ENCODE measurements at places on chromosomes 13 and 19.

- no peak for DNase-seq
Measured at GRCh38 chr13:53447863-53448262, 419.2 kb downstream of the OLFM4 start.

DNA sequence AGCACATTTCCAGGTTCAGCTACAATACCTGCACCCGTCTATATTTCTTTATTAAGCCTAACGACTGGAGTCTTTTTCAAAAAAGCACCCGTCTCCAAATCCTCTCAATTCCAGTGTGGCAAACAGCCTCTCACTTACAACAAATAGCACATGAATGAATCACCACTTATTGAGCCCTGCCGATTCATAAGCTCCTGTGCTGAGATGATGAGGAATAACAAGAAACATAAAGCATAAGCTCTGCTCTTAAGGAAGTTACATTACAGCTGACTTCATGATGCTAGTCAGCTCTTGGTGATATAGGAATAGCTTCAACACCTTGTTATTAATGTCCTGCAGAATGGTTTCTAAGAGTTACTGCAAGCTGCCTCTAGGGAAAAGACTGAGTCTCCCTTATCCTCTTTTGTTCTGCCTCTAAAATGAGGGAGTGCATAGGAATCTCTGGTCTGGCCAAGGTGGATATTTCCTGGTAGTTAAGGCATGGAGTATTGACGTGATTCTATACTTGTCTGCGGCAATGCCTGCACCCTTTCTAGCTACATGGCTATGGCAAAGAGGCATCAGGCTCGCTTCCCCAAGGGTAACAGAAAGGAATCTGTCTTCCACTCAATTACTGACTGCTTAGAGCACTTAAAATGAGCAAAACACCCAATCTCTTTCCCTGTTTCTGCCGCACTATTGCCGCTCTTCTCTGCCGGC lies 195.7 kb downstream of the KLF12 start:
- peak; percentile 49 for DNase-seq

GRCh38 chr13:111115061-111115964 lies at the start of gene ARHGEF7:
ARHGEF7 (plus strand) TSS chr13:111115310; CDS start chr13:111115527, 217 bp downstream.
- DNase-seq = no peak

DNA sequence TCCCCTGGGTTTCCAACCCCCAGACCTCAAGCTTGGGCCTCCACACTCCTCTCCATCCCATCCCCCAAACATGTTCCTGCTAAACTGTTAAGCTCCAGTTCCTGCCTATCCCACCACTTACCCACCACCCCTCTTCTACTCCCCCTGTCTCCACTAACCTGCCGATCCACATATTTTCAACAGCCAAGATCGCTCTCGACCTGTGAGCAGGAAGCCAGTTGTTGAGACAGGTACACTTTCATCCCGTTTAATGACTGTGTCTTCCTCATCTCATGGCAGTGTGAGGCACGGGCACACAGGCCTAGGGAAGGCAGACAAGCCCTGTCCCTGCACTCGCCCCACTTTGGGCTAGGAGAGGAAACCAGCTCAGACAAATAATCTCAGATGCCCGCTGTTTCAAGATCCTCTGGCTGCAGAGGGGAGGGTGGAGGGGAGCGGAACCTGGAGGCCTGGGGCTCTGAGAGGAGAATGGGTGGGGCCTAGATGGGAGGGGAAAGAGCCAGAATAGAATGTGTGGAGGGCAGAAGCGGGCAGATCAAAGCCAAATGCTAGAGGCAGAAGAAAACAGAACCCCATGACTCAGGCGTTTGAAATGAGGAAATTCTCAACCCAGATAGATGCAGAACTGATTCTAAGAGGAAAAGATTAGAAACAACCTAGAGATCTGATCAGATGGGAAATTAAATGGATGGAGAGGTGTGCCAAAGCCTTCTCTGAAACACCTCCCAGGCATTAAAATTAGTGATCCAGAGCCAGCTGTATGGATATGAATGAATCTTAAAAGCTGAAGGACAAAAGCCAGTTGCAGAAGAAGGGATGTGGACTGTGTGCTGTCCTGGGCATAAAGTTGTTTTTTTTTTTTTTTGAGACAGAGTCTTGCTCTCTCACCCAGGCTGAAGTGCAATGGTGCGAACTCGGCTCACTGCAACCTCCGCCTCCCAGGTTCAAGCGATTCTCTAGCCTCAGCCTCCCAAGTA lies 16.9 kb upstream of the CYP2S1 start:
- peak; percentile 53 for DNase-seq

DNA sequence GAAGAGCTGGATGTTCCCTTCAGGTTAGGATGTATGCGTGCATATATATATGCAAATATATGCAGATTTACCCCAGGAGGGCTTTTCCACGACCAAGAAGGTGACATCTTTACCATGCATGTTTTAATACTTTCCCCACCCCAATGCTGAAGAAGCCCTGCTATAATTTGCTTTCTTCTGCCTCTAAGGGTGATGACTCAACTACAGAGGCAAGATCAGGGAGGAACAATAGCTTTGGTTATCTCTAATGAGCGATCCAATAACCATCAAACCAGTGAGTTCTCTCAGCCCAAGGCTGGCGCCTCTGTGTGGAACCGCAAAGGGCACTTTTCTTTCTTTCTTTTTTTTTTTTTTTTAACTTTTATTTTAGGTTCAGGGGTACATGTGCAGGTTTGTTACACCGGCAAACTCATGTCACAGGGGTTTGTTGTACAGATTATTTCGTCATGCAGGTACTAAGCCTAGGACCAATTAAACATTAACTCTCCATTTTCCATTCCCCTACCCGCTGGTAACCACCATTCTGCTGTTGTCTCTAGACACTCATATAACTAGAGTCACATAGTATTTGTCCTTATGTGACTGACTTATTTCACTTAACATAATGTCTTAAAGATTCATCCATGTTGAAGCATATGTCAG lies 25.7 kb upstream of the UBE2L5 start:
- no peak for DNase-seq

GRCh38 chr13:92843549-92843948 lies 383.1 kb upstream of the GPC6 start:
- peak; percentile 35 for DNase-seq

- DNase-seq = no peak
Measured at GRCh38 chr19:46489445-46490272, 6.0 kb downstream of the PNMA8B start.

DNA sequence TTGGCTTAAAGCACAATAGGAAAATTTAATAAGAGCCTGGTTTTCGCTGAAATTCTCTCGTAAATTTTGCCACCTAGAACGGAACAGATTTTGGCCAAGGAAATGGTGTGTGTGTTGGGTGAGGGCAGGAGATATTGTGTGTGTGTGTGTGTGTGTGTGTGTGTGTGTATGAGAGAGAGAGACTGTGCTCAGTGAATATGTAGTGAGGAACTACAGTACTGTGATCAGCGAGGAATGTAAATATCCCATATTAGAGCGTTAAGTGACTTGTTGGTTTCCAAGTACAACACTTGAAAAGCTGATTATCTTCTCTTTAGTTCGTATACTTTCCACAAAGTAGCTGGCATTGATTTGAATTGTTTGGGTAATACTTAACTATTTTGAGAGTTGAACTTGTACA lies 738.9 kb downstream of the PCDH9 start:
- DNase-seq = no peak
